ENCODE measurements at places on chromosomes 3 and 15. TPM values are rescaled to one million over a fixed set of nuclear protein-coding genes. Genes with fewer than 3 reads are reported as not detected.

NGRN gene
- total RNA-seq = 68.1 TPM

EDEM1 gene
- total RNA-seq = 26.9 TPM

SNURF gene
- total RNA-seq = 1.5 TPM

EFCC1 gene
- total RNA-seq = not detected

GOLGA6L7 gene
- total RNA-seq = not detected

FRMD5 gene
- total RNA-seq = 0.23 TPM

NR1I2 gene
- not detected for total RNA-seq

ARF4 gene
- total RNA-seq = 373 TPM

LYSMD4 gene
- 3.1 TPM for total RNA-seq

CRYGS gene
- total RNA-seq = 1.1 TPM

CRELD1 gene
- total RNA-seq = 11.2 TPM

ERC2 gene
- not detected for total RNA-seq
